SJCRH30 (cell line): ENCODE measurements at places on chromosomes 4 and X.

- peak; percentile 71 for DNase-seq
These were observed 222.5 kb downstream of the RAB28 start for GRCh38 chr4:13261486-13262257.

- DNase-seq, result no peak
These were observed 2.1 kb downstream of the RBMX start for GRCh38 chrX:136878423-136878822.

GRCh38 chrX:151723156-151723760 lies 7.4 kb downstream of the FATE1 start:
- DNase-seq, result no peak

- peak; percentile 5 for DNase-seq
These were observed 33.2 kb downstream of the FGFRL1 start for GRCh38 chr4:1044469-1045192.

GRCh38 chr4:123673971-123674370 lies 277.4 kb downstream of the SPRY1 start:
- no peak for DNase-seq

DNA sequence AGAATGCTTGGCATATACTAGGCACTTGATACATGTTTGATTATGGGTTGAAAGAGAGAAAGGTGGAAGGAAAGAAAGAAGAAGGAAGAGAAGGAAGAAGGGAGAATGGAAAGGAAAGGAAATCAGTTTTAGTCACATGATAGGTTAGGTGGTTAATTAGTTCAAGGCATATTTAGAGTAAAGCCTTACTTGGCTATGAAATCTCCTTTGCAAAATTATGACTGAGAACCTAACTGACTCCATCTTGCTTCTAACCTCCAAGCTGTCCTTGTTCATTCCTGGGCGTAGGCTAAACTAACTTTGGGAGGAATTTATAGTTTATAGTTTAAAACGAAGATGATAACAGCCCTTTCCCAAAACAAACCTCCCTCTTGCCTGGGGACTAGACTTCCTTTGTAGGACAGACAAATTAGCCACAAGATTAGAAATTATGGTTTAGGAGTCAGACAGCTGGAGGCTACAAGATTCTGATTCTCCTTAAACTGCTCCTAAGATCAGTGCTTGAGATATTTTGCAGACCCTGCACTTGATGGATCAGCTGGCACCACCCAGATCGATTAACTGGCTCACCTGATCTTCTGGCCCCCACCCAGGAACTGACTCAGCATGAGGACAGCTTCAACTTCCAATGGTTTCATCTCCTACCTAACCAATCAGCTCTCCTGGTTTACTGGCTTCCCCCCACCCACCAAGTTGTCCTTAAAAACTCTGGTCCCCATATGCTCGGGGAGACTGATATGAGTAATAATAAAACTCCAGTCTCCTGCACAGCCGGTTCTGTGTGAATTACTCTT lies 55.0 kb downstream of the TXK start:
- no peak for DNase-seq

GRCh38 chr4:51906167-51906958 lies 63.4 kb downstream of the DCUN1D4 start:
- DNase-seq, result no peak

DNA sequence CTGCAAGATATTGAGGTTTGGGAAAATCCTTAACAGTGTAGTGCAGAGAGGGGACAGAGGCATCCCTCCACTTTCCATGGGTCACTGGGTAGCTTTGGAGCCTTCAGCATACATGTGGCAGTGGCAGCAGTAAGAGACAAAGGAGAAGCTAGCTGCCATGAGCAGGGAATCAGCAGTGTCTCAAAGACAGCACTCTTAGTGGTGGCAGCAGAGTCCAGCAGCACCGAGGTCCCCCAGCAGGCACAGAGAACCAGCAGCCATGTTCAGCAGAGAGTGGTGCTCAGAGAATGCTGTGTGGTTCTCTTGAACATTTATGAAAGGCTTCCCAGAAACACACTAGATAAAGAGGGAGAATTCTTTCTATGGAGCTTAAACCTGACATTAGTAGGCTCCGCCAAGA lies 308.5 kb downstream of the CENPC start:
- DNase-seq, result no peak

DNA sequence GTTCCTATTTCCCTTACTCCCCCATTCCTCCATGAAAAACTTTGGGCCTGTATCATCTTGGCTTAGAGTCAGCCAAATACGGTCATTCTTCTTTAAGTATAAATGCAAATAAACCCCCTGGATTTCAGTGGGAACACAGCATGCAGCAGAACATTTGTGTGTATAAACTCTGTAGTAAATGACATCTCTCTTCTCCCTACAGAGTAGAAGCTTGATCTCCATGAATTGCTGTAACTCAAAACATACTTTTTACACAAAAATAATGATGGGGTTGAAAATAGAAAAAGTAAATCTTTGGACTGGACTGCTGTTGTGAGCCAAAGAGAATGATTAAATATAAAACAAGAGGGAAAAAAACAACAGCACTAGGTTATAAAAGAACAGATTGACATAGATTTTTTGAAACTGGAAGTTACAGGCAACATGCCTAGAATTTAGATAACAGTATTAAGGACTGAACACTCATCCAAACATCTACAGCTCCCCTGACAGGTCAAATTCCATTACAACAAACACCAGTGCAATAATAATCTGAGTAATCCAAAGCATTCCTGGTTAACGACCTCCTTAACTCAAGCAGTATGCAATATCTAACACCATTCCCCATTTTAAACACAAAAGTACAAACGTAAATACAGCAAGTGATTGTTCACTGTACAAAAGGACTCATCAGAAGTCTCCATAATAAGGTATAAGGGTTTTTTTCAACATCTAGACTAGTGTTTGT lies 30.7 kb downstream of the TSPAN5 start:
- DNase-seq, result no peak

- no peak for DNase-seq
These were observed 1.4 kb upstream of the MSL3 start for GRCh38 chrX:11756354-11757318.

- DNase-seq, result peak; percentile 98
These were observed 14.7 kb upstream of the ANXA5 start for GRCh38 chr4:121711263-121712000.

DNA sequence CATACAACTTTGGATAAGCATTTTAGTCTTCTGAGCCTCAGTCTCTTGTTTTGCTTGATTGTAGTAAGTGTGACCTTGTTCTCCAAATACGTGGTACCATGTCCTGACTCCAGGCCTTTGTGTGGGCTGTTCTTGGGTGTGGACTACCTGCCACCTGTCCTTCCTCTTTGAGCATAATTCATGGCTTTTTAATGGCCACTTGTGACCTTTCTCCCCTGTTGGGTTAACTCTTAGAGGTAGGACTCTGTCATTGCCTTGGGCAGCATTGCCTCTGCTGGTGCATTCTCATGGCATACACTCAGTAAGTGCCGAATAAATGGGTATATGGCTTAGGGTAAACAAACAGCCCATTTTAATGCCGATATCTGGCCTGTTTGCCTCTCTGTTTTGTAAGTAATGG lies 3.0 kb downstream of the NSD2 start:
- DNase-seq, result no peak

DNA sequence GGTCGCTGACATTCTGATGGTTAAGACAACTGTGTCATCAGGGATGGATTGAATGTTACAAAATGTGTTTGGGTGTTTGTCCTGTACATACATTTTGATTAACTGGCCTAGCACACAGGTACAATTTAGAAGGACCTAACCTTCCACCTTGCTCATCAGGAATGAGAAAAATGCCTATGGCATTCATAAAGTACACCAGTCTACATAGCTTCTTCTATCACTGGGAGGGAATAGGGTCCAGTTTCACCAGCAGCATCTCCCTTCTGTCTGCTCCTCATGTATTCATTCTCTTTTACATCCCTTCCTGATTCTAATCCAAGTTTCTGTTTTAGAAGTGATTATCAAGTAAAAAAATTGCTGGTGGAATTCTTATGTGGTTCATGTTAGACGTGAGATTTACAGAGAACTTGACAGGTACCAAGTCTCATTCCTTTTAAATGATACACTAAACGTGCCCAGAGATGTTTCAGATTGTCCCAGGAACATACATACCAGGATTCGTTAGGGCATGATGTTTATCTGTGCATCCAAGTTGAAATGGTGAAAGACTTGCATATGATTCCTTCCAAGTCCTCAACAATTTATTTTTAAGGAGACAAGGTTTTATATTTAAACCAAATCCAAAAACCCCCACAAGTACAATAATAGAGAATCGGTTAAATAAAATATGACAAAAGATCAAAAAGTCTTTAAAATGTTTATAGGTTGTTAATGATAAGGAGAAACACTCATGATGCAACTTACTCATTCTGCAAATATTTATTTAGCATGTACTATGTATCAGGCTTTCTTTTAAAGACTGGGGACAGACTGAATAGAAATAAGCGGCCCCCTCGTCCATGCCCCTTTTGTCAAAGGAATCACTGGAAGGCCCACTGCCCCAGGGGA lies 359.1 kb downstream of the ZNF674 start:
- DNase-seq, result no peak

DNA sequence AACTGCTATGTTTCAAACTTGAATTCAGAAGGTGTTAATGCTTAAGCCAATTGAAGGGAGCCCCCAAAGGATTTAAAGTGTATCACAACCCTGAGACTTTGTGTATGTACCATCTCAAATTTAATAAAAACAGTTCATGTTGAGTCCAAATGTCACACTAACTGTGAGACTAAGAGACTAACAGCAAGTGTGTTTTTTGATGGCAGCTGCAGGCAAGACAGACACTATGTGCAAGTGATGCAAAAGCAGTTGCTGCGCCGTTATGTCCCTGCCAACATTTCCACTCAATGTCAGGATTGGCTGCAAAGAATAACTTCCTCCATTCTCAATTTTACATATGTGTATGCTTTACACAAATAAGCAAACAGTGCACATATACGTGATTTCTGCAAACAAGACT lies 594.6 kb downstream of the IL15 start:
- no peak for DNase-seq

- DNase-seq, result peak; percentile 60
These were observed 46.1 kb upstream of the BMPR1B start for GRCh38 chr4:94711635-94712034.

- peak; percentile 13 for DNase-seq
These were observed 1700.6 kb upstream of the TENM3 start for GRCh38 chr4:180542445-180543100.

GRCh38 chr4:53790286-53790685 lies 199.0 kb upstream of the LNX1 start:
- no peak for DNase-seq

GRCh38 chr4:108361446-108361820 lies 192.7 kb upstream of the LEF1 start:
- no peak for DNase-seq

GRCh38 chr4:105496899-105497298 lies 23.0 kb upstream of the PPA2 start:
- DNase-seq, result peak; percentile 49

- DNase-seq, result no peak
These were observed 318.4 kb upstream of the GIMD1 start for GRCh38 chr4:106687026-106687425.

DNA sequence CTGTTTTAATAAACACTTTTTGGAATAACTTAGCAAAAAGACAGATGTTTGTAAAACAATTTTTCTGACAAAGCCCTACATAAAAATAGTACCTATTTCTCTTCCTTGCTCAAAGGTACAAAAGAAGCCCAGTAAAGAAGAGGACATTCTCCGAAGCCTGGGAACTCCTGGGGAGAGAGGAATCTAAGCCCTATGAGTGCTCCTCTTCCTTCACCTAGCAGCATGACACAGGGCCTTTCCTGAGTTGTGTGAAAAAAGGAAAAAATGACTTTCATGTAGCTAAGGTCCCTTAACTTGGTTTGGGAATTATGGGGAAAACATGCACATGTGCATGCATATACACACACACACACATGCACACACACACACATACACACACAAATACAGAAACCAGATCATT lies 586.9 kb downstream of the TMA16 start:
- no peak for DNase-seq

DNA sequence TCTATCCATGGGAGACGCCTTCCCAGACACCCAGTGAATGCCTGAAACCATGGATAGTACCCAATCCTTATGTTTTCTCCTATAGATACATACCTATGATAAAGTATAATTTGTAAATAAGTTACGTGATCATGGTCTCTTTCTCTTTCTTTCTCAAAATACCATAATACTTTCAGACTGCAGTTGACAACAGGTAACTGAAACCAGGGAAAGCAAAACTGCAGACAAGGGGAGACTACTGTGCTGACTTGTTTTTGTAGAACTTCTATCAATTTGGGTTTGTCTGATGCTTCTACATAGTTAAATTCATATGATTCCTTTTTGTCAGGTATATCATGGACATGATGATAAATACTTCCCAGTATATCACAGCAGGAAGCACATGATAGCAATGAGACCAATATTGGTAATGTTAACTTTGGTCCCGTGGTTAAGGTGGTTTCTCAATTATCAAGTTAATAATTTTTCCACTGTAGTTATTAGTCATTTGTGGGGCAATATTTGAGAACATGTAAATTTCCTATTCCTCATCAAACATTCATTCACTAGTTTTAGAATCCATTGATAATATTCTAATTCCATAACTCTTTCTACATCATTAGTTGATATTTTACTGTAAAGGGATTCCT lies 298.0 kb upstream of the TET2 start:
- no peak for DNase-seq

GRCh38 chr4:84956014-84956413 lies 10.5 kb downstream of the WDFY3 start:
- DNase-seq, result no peak

- no peak for DNase-seq
These were observed 34.4 kb upstream of the C4orf50 start for GRCh38 chr4:6052679-6053078.

- no peak for DNase-seq
These were observed 28.4 kb downstream of the ATP10D start for GRCh38 chr4:47513461-47513860.

- DNase-seq, result no peak
These were observed 89.0 kb downstream of the MXRA5 start for GRCh38 chrX:3257471-3257870.

DNA sequence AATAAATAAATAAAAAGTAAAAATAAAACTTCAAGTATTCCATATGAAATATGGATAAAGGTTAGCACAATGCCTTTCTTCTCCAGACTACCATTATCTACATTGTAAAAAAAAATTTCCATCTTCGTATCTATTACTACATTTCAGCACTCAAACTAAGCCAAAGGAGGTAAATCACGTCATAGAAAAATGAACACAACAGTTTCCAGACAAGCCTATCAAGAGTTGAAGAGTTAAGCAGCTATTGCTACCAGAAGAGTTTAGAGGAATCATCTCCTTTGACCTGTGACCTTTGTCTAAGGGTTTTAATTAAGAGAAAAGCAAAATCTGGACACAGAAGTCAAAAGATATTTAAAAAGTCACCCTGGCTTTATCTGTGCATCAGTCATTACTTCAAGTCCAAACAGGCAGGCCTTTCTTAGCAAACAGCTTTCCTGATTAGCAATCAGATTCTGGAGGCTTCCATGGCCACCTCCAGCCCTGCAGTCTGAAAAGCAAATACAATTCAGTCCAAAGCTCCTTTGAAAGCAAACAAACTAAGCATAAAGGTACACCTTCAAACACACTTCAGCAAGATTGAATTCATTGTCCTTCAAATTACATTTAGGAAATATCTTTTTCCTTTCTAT lies 82.2 kb downstream of the APBB2 start:
- DNase-seq, result no peak
